ENCODE measurements at places on chromosomes 12 and 14.

GRCh38 chr12:32617534-32617933 lies 61.6 kb upstream of the DNM1L start:
- DNase-seq: no peak

DNA sequence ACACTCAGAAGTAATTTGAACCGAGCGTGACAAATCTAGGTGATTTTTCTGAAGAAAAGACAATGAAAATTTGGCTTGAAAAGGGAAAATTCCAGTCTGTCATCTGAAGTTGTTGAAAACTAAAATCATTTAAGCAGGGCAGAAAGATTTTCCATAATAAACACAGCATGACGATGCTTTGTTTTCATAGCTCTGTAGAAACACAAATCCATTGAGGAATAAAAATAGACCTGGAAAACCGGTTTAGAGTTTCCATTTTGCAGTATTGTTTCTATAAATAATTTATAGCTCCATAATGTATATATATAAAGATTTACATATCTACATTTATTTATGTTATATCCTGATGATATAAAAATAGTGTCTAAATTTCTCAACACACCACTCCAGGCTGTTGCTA lies 1918.5 kb upstream of the FLRT2 start:
- DNase-seq: no peak

GRCh38 chr14:50605766-50606165 lies 45.8 kb downstream of the ATL1 start:
- no peak for DNase-seq

DNA sequence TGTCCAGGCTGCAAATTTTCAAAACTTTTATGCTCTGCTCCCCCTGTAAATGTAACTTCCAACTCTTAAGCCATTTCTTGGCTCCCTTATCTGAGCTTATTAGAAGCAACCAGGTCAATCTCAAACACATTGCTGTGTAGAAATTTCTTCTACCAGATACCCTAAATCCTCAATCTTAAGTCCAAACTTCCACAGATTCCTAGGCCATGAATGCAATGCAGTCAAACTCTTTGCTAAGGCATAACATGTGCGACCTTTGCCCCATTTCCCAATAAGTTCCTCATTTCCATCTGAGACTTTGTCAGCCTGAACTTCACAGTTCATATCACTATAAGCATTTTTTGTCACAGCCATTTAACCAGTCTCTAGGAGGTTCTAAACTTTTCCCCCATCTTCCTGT lies 64.5 kb downstream of the TMTC3 start:
- no peak for DNase-seq

GRCh38 chr14:68580096-68580645 lies 212.7 kb downstream of the ZFP36L1 start:
- no peak for DNase-seq

DNA sequence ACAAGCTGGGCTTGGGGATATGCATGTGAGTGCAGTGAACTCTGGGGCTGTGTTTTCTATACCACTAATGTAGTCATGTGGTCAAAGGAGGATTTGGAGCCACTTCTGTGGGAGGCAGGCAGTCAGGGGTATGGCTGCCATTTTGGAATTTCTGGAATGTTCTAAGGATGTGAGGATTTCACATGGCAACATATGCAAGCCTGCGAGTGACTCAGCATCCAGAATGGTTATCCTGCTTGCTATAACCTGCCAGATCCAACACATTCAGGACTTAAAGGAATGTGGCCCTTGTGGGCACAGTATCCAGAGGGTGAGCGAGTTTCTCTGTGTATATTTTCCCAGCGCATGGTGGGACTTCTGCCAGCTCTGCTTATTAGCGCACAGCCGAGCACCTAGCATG lies 249.2 kb upstream of the PWP1 start:
- no peak for DNase-seq

Data from spinal cord (tissue), 10 donors.